ENCODE measurements at places on chromosomes 6 and 20.

DNA sequence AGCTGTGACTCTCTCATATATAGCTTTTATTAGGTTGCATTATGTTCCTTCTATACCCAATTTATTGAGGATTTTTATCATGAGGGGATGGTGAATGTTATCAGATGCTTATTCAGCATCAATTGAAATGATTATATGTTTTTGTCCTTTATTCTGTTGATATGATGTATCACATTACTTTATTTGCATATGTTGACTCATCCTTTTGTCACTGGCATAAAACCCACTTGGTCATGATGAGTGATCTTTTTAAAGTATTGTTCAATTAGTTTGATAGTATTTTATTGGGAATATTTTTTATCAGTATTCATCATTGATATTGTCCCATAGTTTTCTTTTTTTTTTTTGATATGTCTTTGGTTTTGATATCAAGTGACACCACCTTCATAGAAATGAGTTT lies 529.9 kb downstream of the MMUT start:
- DNase-seq: no peak

DNA sequence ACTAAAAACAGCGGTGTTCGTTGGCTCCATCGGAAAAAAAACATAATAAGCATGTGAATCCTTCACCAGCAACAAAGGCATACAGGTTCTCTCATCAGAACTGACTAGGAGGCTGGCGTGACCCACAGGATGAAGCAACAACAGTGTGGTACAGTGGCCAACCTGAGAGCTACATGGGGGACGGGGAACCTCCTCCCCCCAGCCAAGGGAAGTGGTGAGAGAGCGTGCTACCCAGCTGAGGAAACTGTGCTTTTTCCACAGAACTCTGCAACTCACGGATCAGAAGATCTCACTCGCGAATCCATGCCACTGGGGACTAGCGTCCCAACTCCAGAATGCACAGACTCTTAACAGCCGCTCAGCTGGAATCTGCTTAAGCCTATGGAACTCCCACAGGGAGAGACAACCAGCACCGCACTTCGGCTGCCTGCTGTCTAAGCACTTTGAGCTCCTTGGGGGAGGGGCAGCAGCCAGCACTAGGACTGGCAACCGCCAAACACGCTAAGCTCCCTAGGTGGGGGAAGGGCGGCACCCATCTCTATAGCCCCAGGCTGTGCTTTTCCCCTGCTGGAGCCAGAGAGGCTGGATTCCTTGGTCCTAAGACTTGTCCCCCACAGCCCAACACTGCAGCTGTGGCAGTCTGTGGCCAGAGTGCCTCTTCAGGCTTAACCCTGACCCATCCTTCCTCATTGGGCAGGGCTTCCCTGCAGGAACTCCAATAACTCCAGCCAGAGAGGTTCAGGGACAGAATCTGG lies 538.3 kb upstream of the BTBD3 start:
- DNase-seq: no peak

DNA sequence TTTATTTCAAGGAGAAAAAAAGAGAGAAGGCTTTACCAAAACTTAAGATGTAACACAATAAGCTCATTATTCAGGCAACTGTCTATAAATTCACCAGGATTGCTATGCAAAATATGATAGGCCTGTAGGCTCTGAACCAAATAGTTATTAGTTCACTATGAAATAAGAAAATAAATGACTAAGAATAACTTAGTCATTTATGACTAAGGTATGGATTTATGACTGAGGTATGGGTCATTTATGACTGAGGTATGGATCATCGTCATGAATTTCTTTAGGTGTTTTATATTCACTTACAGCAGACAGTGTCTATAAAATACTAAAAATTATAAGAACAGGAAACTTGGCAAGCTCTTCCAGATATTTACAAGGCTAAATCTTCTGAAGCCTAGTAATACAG lies 52.1 kb upstream of the SNX9 start:
- DNase-seq: no peak

GRCh38 chr6:30493643-30494250 lies 4.4 kb downstream of the HLA-E start:
- no peak for DNase-seq

- DNase-seq: peak; percentile 32
These were observed 25.6 kb upstream of the GABRR1 start for GRCh38 chr6:89242574-89243330.
